ENCODE measurements at places on chromosomes 1 and 21. TPM values are rescaled to one million over a fixed set of nuclear protein-coding genes. Genes with fewer than 3 reads are reported as not detected.

The ACP6 gene
- total RNA-seq: 4.8 TPM

The CFHR3 gene
- total RNA-seq: 0.51 TPM

The ITLN2 gene
- not detected for total RNA-seq

The CYYR1 gene
- total RNA-seq: 12.6 TPM

The DIRAS3 gene
- 10.3 TPM for total RNA-seq

The APOBEC4 gene
- total RNA-seq: not detected

The KRTAP13-2 gene
- not detected for total RNA-seq

The MMP23B gene
- total RNA-seq: 18.1 TPM

The GNAI3 gene
- 10.1 TPM for total RNA-seq

The OR2T11 gene
- not detected for total RNA-seq

The TPR gene
- 101 TPM for total RNA-seq

The CR1 gene
- 1.5 TPM for total RNA-seq

The MPL gene
- total RNA-seq: not detected

The LCE6A gene
- not detected for total RNA-seq

The DHRS3 gene
- total RNA-seq: 30.7 TPM

The CCDC190 gene
- 11.8 TPM for total RNA-seq

The TIE1 gene
- total RNA-seq: 62.3 TPM

The FCAMR gene
- not detected for total RNA-seq

The TMOD4 gene
- 28.3 TPM for total RNA-seq

The SYT6 gene
- total RNA-seq: 0.10 TPM

All from tongue (tissue), 3 donors.